Stimulated activated CD4-positive, alpha-beta T cell treated with anti-CD3 and anti-CD28 coated beads, Interleukin-1b, Interleukin-23, amount 100 ng/mL, for 1 hour (primary cell): ENCODE measurements at places on chromosomes 2 and 18.

DNA sequence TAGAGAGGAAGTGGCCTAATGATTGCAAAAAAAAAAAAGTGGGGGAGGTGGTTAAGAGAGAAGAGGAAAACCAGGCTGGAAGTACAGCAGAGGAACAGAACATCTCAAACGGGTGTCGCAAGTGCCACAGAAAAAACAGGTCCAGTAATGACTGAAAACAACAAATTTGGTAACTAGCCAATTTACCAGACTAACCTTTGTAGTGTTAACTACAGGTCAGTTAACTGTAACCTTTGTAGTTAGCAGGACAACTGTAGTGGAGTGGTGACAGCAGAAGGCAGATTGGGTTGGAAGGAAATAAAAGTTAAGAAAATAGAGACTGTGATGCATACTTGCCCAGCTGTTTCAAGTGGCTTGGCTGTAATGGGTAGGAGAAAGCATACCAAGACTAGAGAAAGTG, 91.4 kb upstream of the CHST9 start:
- DNase-seq, result no peak

GRCh38 chr2:67824186-67824585, 238.6 kb downstream of the C1D start:
- no peak for DNase-seq

GRCh38 chr2:61670591-61671501, 132.7 kb upstream of the XPO1 start:
- DNase-seq, result no peak

DNA sequence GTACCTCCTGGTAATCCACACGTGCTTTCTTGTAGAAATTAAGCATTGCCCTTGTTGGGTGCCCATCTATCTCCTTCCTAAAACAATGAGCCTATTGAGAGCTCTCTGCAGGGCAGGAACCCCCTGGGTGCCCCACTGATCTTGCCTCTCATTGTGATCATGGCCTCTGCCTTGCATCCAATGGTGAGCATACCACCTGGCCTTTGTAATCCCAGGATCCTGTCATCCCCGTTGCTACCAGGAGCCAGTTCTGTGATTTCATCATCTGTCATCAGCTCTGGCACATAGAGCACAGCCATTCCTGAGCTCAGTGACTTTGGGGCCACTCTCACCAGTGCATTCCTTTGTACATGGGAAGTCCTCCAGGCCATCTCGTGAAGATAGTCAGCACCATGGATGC, 381.0 kb upstream of the ID2 start:
- no peak for DNase-seq

- DNase-seq, result no peak
Observed at GRCh38 chr2:119431155-119431975, at the start of gene TMEM37. TMEM37 (plus strand) TSS chr2:119431854; CDS start chr2:119431904, 50 bp downstream.
